ENCODE measurements at places on chromosomes 11 and 22.

- DNase-seq, result no peak
These were observed 210.5 kb downstream of the CTTN start for GRCh38 chr11:70608568-70609470.

GRCh38 chr22:46750863-46751443, 11.5 kb upstream of the TBC1D22A start:
- no peak for DNase-seq

DNA sequence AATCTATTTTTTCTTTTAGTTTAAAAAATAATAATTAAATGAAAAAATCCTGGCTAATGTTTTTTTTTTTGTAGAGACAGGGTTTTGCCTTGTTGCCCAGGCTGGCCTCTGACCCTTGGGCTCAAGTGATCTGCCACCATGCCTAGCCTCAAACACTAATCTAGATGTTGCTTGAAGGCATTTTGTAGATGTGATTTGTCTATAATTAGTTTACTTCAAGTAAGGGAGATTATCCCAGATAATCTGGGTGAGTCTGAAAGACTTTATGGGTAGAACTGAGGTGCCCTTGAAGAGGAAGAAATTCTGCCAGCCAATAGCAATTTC, 38.6 kb upstream of the RBFOX2 start:
- DNase-seq, result no peak

GRCh38 chr22:25563761-25564319, 635 bp upstream of the GRK3 start:
- DNase-seq, result no peak

DNA sequence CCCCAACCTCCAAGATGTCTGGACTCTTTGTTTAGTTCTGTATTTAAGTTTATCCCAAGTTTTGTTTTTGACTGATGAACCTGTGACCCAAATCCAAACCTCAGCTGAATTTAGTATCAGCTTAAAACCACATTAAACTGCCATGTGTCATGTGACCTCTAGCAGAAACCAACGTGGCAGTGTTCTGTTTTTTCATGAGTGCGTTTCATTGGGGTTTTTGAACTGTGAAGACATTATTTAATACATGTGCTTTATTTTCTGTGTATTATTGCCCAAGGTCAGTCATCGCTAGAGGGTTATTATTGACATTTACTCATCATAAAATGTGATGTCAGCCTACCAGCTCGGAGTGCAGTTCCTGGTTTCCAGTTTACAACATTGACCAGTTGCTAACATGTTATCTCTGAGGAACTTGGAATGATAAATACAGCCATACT, 1.8 kb downstream of the TLCD5 start:
- no peak for DNase-seq

- DNase-seq, result no peak
These were observed 775.0 kb upstream of the API5 start for GRCh38 chr11:42536611-42537360.

DNA sequence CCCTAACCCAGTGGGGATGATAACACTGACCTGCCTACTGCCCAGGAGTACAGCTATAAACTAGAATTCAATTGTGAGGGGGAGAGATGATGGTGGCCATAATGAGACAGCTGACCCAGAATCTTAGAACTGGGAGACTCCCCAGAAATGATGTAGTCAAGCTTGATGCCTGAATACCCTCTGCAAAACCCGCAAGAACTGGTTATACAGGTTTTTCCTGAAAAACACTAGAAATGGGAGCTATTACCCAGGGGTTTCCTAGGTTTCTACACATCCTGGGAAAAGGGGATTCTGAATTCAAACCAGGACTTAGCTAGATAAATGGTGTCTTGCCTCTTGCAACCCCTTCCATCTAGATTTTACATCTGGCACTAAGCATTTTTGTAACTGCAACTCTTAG, 113.8 kb upstream of the NARS2 start:
- no peak for DNase-seq

DNA sequence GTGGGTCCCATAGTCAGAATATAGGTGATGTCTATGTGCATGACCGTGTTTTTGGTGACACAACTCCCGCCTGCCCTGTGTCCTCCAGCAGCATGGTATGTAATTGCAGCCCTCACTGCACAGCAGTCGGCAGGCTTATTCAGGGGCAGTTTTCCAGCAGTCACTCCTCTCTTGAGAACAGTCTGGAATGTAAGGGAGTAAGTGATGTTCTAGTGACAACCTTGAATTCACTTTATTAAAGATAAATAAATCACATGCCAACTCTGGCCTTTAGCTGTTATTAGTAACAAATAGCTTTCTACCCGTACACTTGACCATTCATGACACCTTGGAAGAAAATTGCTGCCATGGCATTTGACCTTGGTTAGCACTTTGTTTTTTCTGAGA, 27.9 kb downstream of the ZNRF3 start:
- no peak for DNase-seq

DNA sequence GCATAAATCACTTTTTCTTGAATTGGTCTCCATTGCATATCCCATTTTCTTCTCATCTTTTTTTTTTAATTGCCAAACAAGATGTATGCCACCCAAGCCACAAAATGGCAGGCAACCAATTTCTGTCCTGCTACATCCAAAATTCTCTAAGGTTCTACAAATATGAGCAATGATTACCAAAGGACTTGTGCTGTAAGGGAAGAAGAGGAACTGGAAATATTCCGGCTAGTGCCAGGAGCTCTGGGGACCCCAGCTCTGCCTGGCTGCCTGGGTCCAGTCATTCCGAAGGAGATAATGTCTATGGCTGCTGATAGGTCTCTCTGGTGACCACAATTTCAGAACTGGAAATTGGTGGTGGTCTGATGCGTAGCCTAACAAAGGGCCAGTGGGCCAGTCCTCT, 17.1 kb upstream of the SNX32 start:
- DNase-seq, result no peak

- DNase-seq, result no peak
These were observed 15.4 kb upstream of the ST14 start for GRCh38 chr11:130144141-130144540.

DNA sequence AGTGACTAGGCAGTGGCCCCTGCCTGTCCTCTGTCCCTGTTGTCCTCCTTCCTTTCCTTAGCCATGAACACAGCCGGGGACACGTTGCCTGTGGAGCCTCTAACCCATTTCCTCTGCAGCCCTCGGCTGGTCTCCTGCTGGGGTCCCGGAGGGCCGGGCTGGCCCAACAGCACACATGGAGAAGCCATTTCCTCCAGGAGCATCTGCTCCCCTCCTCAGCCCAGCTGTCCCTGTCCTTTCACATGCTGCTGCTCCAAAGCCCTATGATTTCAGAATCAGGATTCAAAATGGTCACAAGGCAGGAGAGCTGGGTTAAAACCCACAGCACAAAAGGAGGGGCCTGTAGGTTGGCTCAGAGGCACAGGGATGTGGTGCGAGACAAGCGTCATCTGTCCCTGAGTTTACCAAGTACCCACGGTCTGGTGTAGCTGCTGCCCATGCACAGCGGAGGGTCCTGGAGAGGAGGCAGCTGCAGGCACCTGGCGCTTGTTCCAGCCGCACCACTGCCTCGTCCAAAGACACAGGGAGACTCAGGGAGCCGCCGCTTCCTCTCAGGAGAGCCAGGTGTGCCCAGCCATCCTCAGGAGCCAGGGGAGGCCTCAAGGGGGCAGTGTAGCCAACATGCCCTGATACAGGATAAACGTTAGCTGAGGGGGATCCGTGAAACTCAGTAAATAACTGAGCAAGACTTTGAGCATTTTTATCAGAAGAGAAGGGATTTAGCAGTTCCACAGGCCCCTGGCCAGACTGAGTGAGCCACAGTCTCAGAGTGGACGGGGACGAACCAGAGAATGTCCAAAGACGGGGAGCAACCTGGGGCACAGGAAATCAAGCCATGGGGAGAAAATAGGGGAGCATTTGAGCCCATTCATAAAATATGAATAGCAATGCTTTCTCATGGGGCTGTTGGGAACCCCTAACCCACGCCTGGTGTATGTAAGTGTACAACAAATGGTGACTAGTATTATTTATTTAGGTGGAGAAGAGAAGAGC, 3.9 kb upstream of the VSIG10L2 start:
- no peak for DNase-seq

DNA sequence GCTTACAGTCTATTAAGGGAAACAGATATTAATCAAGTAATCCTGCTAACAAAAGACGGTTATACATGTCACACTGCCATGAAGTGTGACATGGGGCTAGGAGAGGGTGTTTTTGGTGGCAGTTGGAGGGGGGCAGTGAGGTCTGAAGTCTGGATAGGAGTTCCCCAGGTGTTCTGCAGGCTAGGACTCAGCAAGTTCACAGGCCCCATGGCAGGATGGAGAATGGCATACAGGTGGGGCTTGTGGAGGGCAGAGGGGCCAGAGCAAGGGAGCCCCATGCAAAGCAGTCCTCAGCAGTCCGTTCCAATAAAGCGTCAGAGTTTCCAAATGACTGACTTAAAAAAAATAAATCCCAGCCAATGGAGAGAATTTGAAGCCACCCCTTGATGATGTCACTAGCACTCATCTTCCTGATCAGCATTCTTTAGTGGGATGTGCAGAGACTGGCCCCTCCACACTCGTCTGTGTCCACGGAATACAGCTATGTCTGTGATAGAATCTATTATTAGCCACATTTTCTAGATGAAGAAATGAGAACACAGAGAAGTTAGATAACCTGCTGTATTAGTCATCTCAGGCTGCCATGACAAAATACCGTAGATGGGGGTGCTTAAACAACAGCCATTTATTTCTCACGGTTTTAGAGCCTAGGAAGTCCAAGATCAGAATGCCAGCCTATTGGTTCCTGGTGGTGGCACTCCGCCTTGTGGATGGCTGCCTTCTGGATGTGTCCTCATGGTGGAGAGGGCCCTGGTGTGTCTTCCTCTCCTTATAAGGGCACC, 32.6 kb downstream of the PRDM11 start:
- DNase-seq, result no peak

DNA sequence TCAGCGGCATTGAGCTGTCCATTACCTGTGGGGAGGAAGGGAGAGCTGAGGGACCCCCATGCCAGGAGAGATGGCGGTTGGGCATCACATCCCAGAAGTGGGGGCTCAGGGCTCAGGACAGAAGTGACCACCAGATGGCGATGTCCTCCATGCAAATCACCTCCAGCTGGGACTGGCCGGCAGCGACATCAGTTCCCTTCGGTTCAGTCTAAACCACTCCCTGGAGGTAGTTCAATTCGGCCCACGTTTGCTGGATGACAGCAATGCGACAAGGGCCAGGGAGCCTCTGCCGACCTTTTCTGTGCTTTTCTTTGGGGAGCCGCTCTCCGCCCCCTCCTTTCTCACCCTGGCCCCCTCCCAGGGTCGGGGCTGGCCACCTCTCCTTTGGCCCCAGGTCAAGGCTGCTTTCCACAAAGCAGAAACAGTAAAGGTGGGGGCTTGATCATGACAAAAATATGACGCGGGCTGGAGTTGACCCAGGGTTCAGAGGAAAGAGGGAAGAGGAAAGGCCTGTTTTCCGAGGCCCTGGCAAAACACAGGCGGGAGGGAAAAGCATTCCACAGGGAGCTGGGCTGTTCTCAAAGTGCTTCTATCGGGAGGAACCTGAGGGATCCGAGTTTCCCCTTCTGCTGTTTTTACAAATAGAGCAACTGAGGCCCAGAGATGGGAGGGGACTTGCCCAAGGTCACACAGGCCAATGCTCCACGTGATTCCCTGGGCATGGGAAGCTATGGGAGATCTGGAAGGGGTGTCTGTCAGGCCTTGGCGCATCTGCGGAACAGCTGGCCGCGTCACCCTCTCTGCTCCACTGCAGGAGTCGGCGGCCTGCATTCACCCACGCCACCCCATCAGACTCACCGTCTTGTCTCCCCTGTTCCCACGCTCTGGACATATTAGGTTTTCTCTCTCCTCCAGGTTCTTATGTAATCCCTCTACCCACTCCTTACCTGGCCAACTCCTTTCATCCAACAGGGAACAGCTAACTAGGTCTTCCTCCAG, 54.7 kb downstream of the FBXO7 start:
- DNase-seq, result peak; percentile 59

DNA sequence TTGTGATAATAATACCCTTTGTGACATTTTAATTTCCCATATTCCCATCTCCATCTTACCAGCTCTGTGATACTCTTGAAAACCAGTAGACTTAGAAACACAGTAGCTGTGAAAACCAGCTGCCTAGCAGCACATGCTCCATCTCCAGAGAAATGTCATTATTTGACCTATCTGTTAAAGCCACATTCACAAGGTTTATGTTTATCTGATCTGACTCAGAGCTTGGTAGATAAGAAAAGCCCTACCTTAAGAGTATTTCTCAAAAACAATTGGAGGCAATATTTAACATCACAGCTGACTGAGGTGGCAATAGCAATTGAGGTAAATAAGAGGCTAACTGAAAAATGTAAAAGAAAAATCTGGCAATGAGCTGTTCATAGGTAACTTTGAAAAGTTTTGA, 8.1 kb upstream of the ANO3 start:
- no peak for DNase-seq

DNA sequence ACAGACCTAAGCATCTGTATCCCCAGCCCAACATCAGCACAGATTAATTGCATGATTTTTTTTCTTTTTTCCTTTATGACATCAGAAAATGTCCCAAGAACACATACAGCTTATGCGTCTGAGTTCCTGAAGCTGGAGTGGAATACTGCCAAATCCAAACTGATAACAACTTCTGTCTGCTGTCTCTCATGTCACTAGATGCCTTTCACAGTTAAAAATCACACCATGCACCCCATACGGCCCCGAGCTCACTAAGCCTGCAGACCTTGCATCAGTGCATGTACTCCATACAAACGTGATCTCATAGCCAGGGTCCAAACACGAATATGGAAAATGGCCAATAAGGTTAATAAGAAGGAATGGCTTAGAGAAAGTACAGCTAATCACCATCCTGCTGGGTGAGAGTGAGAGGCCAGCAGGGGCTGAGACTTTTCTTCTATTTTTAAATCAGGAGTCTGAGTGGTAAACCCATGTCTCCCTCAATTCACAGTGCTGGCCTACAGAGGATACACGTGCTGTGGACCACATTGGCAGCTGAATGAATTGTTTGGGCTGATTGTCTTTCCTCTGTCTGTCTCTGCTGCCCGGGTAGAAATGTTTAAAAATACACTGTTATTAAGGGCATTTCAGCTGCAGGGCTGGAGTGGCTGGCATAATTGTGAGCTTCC, 350.6 kb upstream of the RAG2 start:
- DNase-seq, result no peak

- no peak for DNase-seq
These were observed 69.1 kb downstream of the MICAL2 start for GRCh38 chr11:12179531-12179930.

- DNase-seq, result no peak
These were observed 22.9 kb downstream of the PACSIN2 start for GRCh38 chr22:42992092-42992491.

GRCh38 chr22:37986371-37986770, 2.0 kb upstream of the SOX10 start:
- no peak for DNase-seq

- DNase-seq, result no peak
These were observed 682.3 kb downstream of the TBC1D22A start for GRCh38 chr22:47444746-47445065.

GRCh38 chr22:46851941-46852340, 89.5 kb downstream of the TBC1D22A start:
- no peak for DNase-seq
